ENCODE measurements at places on chromosomes 5 and 9. TPM values are rescaled to one million over a fixed set of nuclear protein-coding genes. Genes with fewer than 3 reads are reported as not detected.

DNA sequence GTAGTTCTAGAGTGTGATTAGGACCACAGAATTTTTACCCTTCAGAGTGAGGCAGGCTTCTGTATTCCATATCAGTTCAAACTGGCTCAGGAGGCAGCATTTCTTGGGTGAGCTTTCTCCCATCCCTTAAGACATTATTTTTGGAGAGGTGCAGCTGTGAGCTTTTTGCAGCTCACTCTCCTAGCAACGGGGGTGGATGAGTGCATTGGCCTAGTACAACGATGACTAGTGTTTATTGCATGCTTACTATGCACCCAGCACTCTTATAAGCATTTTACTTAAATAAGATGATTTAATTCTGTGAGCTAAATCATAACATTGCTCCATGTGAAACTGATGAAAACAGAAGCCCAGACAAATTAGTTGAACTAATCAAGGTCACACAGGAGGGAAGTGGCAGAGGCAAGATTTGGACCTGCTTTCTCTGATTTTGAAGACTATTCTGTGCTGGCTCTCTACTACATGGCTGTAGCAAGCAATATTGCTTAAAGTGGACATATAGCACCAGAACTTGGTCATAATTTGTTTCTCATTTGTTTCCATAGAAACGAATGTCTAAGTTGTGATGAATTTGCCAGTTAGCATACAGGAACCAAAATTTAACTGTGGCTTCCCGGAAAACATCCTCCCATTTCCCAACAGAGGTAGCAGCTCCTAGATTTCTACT lies 372.1 kb upstream of the RIOK2 start:
- DNase-seq: no peak

Gene SPINK4
- not detected for total RNA-seq

- DNase-seq: no peak
Measured at GRCh38 chr5:99109894-99110293, 181.1 kb upstream of the CHD1 start.

GRCh38 chr9:106467113-106467864 lies 395.7 kb upstream of the ZNF462 start:
- DNase-seq: no peak

- no peak for DNase-seq
Measured at GRCh38 chr9:81591791-81592190, 97.6 kb downstream of the TLE1 start.

Data from CD8-positive, alpha-beta T cell (primary cell).